Activated B cell treated with CpG ODN at 0.5 μM for 24 hours (primary cell): ENCODE measurements at places on chromosomes 1 and 21. TPM values are rescaled to one million over a fixed set of nuclear protein-coding genes. Genes with fewer than 3 reads are reported as not detected.

DNA sequence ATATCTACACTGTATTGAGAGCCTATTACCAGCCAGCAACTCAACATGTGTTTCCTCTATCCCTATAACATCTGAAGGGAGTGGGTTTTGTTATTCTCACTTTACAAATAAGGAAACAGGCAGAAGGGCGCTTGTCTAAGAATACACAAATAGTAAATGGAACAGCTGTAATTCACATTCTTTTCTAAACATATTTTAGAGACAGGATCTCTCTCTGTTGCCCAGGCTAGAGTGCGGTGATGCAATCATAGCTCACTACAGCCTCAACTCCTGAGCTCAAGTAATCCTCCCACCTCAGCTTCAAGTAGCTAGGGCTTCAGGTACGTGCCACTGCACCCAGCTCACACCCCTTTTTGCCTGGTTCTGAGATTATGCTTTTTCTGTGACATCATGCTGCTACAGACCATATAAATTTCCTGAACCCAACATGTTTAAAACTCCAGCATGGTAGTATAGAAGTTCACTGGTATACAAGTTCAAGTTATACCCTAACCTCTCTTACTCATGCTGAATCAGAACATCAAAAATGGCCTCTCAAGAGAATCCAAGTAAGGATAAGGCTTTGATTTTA, 8.6 kb upstream of the TACSTD2 start:
- no peaks in the 10 kb centered on the region for H3K36me3 ChIP-seq
- peaks cover 9% of the 10 kb centered on the region for H3K4me1 ChIP-seq
- H3K4me3 ChIP-seq, result no peak overlapping the region
- H3K27ac ChIP-seq, result no peak overlapping the region

GRCh38 chr21:36473203-36473602, 6.7 kb downstream of the CLDN14 start:
- no peak overlapping the region for H3K27ac ChIP-seq
- H3K4me3 ChIP-seq, result no peak overlapping the region
- no peak for DNase-seq
- H3K36me3 ChIP-seq, result no peaks in the 10 kb centered on the region
- H3K4me1 ChIP-seq, result peaks cover 3% of the 10 kb centered on the region

C1QTNF12 gene
- total RNA-seq, result 2.5 and 2.7 TPM in 2 replicates

GRCh38 chr1:41803656-41804055, 115.1 kb downstream of the HIVEP3 start:
- no peaks in the 10 kb centered on the region for H3K36me3 ChIP-seq
- peak overlapping the region; percentile 49 for H3K4me3 ChIP-seq
- no peak for DNase-seq
- H3K4me1 ChIP-seq, result peaks cover 81% of the 10 kb centered on the region
- H3K27ac ChIP-seq, result peak overlapping the region; percentile 82

DNA sequence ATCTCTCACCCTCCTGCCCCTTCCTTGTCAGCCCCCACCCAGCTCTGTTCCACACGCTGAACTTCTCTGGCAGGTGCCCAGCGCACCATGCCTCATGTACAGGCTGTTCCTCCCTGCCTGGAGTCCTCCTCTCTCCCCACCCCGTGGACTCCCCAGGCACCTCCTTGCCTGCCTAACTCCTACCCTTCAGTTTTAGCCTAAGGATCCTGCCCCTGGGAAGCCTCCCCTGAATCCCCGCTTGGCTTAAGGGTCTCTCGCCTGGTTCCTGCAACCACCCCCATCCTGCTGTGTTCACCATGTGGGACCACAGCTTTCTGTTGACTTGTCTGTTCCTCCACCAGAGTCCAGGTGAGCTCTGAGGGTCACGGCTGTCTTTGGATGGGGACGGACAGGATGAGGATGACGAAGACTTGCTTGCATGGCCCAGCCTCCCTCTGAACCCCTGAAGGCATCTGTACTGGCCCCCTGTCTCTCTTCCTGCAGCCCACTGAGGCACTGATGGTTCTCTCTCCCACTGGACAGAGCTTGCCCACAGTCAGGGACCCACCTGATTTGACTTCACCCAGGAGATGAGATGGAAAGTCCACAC, 153.2 kb upstream of the C1orf174 start:
- H3K36me3 ChIP-seq, result no peaks in the 10 kb centered on the region
- H3K4me1 ChIP-seq, result peaks cover 16% of the 10 kb centered on the region
- no peak for DNase-seq
- peaks cover 2% of the 10 kb centered on the region for H3K27me3 ChIP-seq
- H3K27ac ChIP-seq, result no peak overlapping the region

GRCh38 chr1:154445040-154445472, 39.9 kb downstream of the IL6R start:
- no peak for DNase-seq
- H3K27me3 ChIP-seq, result no peaks in the 10 kb centered on the region
- H3K4me1 ChIP-seq, result peaks cover 8% of the 10 kb centered on the region
- no peak overlapping the region for H3K4me3 ChIP-seq
- no peaks in the 10 kb centered on the region for H3K36me3 ChIP-seq

DNA sequence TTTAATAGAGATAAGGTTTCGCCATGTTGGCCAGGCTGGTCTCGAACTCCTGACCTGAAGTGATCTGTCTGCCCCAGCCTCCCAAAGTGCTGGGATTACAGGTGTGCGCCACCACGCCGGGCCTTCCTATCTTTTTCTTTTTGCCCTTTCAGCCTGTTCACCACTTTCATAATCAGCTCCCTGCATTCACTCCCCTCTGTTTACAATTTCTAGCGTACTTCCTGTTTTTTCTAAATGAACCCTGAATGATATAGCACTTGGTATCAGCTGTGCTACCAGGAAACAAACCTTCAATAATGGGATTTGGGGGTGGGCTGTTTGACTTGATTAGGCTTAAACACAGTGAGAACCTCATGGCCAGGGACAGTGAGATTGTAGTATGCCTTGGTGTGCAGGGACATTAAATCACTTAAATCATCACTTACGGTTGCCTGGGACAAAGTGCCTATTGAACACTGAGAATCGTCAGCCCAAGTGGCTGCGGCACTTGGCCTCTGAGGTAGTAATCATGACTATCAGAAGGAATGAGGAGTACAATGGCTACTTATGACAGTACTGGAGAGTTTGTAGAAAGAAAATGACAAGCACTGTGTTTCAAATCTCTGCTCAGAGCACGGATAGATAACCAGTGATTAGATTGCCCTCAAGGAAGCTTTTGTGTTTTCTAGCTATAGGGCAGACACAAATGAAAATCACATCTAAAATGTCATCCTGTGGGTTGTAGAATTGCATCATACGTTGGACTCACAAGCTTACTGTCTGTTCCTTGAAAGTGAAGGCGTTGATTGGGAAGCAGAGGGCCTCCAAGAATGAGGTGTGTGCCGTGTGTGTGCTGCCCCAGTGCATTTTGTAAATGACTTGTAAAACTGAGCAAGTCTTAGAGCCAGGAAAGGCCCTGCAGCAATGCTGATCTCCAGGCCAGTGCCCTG, 661.8 kb downstream of the MATN1 start:
- peaks cover 3% of the 10 kb centered on the region for H3K27me3 ChIP-seq
- H3K4me3 ChIP-seq, result no peak overlapping the region
- H3K27ac ChIP-seq, result no peak overlapping the region
- H3K36me3 ChIP-seq, result no peaks in the 10 kb centered on the region
- no peak for DNase-seq
- no peaks in the 10 kb centered on the region for H3K4me1 ChIP-seq

DNA sequence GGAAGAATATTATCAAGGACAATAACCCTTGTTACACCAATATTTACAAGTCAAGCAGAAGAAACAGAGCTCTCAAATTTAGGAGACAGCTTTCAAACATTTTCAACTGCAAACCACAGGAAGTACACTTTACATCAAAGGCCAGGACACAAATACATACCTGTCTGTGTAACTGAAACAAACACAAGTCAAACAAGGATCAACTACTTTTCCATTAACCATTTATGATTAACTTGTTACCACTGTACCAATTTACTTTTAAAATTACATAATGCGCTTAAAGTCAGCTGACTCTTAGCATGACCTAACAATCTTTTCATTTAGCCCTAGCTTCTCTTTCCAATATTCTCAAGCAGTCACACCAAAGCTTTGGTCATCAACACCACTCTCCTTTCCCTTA, 43.5 kb downstream of the TRIM33 start:
- no peak for DNase-seq
- peaks cover 24% of the 10 kb centered on the region for H3K36me3 ChIP-seq
- no peaks in the 10 kb centered on the region for H3K27me3 ChIP-seq

- no peak for DNase-seq
- no peaks in the 10 kb centered on the region for H3K36me3 ChIP-seq
- no peaks in the 10 kb centered on the region for H3K4me1 ChIP-seq
- H3K27ac ChIP-seq, result no peak overlapping the region
Observed at GRCh38 chr1:15167386-15167785, 13.8 kb downstream of the TMEM51 start.

IL10RB gene
- 36.7 and 37.9 TPM in 2 replicates for total RNA-seq

DNA sequence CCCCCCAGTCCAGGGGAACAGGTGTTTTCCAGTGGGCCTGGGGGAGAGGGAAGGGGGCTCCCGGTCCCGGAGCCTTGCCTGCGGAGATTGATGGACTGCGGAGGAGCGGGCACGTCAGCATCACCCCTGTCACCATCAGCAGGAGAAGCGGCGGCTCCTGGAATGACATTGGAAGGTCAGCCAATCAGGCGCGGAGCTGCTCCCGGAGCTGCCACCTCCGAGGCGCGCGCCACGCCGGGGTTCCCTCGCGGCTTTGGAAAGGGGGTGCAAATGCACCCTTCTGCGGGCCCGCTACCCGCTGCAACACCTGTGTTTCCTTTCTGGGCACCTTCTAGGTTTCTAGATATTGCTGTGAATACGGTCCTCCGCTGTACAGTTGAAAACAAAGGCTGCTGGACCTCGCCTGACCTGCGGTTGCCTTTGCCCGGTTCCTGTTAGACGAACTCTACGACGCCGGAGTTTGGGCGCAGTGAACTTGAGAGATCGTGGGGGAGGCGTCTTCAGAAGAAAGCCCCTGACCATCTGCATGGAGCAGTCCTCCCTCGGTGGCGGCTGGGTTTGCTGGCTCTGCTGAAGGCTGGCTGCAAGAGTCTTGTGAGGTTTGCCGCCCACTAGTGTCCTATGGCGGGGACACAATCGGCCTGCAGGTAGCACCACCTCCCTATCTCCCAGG, 5.3 kb downstream of the DSCAM start:
- peaks cover 24% of the 10 kb centered on the region for H3K27me3 ChIP-seq
- no peak for DNase-seq
- no peaks in the 10 kb centered on the region for H3K36me3 ChIP-seq
- no peaks in the 10 kb centered on the region for H3K4me1 ChIP-seq
- H3K4me3 ChIP-seq, result no peak overlapping the region

DNA sequence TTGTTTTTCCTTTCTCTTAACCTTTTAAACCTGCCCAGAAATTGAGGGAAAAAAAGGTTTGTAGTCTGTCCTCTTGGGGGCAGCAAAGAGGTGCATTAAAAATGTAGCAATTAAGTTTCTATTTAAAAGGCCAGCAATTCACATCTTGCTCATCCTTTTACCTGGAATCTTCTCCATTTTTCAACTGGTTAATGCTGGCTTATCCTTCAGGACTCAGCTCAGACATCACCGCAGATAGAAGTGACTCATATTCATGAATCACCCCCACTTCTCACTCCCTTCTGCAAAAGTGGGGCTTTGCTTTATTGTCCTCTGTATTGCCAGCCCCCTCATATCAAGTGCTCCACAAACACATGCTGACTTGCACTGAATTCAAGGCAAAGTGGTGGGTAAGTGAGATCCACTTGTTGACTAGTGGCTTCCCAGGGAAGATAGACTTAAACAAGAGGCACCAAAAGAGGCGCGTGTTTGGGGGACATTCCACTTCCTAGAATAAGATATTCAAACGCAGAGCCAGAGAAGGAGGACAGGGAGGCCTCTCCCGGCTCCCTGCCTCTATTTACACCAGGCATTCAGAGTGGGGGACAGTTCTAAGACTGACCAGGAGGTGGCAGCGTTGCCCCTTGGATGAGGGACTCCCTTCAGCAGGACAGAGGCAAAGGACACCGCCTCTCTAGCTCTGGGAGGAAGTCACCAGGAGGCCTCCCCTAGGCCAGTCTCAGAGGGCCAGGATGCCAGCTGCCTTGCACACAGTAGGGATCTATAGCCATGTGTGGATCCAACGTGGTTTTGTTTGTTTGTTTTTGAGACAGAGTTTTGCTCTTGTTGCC, 23.2 kb upstream of the ZNF648 start:
- H3K36me3 ChIP-seq, result no peaks in the 10 kb centered on the region
- H3K4me3 ChIP-seq, result no peak overlapping the region
- no peaks in the 10 kb centered on the region for H3K27me3 ChIP-seq
- H3K27ac ChIP-seq, result no peak overlapping the region

DNA sequence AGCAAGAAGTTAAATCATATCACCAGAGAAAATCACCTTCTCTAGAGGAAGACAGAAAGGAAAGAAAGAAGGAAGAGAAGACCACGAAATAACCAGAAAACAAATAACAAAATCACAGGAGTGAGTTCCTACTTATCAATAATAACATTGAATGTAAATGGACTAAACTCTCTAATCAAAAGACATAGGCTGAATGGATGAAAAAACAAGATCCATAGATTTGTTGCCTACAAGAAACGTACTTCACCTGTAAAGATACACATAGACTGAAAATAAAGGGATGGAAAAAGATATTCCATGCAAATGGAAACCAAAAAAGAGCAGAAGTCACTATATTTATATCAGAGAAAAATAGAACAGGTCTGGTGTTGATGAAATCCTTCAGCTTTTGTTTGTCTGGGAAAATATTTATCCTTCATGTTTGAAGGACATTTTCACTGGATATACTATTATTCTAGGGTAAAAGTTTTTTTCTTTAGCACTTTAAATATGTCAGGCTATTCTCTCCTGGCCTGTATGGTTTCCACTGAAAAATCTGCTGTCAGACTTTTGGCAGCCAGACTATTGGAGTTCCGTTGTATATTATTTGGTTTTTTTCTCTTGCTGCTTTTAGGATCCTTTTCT, 202.5 kb upstream of the DUSP10 start:
- H3K36me3 ChIP-seq, result peaks cover 4% of the 10 kb centered on the region
- no peak for DNase-seq
- no peaks in the 10 kb centered on the region for H3K27me3 ChIP-seq
- no peak overlapping the region for H3K27ac ChIP-seq

DNA sequence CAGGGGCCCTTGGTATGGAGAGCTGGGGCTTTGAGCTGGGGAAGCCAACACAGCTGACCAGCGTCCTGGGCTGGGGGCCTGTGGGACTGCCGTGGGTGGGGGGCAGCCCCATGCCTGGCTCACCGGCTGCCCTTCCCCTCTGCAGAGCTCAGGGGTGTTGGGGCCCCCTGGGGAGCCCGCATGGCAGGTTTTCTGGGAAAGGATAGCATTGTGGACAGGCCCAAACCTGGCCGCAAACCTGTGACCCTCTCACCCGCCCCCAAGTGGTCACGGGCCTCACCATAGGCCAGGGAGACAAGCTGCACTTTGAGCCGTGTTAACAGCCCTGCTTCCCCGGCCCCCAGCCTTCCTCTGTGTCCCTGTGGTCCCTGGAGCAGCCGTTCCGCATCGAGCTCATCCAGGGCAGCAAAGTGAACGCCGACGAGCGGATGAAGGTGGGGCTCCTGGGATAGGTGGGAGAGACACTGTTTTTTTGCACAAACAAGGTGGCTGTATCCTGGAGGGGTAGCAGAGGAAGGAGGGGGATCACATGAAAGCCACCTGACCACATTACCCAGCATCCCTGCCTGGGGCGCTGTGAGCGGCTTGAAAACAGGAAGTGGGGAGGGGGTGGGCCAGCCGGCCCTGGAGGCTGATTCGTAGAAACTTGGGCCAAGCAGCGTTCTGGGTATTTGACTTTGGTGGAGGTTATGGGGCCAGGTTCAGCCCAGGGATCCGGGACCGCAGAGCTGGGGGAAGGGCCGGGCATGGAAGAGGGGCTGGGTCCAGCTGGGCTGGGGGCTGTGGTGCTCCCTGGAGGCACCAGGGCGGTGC, 65.9 kb downstream of the PIK3CD start:
- H3K36me3 ChIP-seq, result peaks cover 75% of the 10 kb centered on the region
- peak overlapping the region; percentile 92 for H3K27ac ChIP-seq
- H3K4me1 ChIP-seq, result peaks cover 50% of the 10 kb centered on the region
- H3K4me3 ChIP-seq, result peak overlapping the region; percentile 74
- DNase-seq, result peak; percentile 68
- H3K27me3 ChIP-seq, result no peaks in the 10 kb centered on the region
